Activated naive CD4-positive, alpha-beta T cell treated with anti-CD3 and anti-CD28 coated beads, Interleukin-2, amount 10 ng/mL, durations not matched to agents 5 hours and 36 hours (primary cell): ENCODE measurements at places on chromosomes 16 and 17. TPM values are rescaled to one million over a fixed set of nuclear protein-coding genes. Genes with fewer than 3 reads are reported as not detected.

The EPX gene
- not detected for total RNA-seq

The ITGAL gene
- 550 TPM for total RNA-seq

The COPS3 gene
- 97.1 TPM for total RNA-seq

The IL34 gene
- total RNA-seq = not detected

The P2RX5 gene
- 16.9 TPM for total RNA-seq
